ENCODE measurements at places on chromosomes 3 and 15.

GRCh38 chr3:70431911-70432310, 119.5 kb upstream of the MDFIC2 start:
- no peak for DNase-seq

GRCh38 chr15:98083203-98083910, 122.9 kb downstream of the ARRDC4 start:
- DNase-seq: no peak

- no peak for DNase-seq
Measured at GRCh38 chr3:77935418-77935817, 895.5 kb downstream of the ROBO2 start.

DNA sequence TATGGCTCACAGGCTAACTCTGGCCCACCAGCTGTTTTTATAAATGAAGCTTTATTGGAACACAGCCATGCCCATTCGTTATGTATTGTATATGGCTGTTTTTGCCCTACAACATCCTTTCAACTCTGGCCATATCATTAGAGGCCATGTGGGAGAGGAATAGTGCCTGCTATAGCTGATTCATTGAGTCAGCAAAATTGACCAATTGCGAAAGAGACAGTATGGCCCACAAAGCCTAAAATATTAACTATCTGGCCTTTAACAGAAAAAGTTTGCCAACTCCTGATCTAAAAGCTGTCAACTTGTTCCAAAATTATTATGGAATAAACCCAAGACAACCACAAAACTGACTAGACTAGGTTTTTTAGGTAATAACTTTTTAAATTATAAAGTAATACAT, 1.4 kb downstream of the NR1I2 start:
- no peak for DNase-seq

DNA sequence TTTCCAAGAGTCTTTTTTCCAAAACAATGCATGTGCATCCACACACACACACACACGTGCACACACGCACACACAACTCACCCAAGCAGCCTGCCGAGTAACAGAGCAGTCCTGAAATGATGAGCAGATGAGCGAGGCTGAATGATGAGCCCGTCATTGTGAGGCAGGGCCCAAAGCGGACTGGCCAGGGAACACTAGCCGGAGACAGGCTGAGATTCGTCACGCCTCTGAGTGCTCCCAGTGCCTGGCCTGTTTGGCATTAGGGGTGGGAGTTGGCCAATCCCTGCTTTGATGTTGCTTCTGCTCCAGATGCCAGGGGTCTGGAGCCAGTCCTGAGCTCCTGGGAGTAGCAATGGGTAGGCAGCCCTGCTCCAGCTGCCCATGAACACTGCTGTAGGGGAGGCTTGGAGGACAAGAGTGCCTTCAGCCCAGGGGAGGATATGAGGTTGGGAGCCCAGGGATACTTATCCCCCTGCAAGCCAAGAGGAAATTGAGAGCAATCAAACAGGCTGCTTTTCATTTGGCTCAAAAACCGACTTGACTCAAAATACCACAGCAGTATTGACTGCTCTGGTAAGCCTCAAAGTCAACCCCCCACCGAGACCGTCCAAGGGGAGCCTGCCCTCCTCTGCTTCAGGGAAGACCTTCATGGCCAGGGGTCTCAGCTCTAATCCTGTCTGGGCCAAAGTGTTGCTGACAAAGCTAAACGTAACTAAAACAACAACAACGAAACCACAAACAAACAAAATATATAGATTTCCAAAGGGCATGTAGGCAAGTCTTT, 22.9 kb downstream of the COLQ start:
- no peak for DNase-seq

DNA sequence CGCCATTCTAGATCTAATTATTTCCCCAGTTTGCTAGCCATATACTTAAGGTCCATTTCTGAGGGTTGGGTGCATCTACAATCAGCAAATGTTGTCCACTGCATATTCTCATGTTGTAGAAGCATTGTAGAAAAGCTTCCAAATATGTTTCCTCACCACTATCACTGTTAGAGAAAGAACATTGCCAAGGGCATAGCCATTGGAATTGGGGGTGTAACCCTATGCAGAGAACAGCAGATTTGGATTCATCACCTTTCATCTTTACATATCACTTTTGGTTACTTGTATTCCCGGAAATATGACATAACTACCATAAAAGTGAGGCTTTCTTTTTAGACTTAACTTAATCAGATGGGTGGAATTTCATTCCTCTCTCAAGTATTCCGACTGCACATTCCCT, 203.6 kb downstream of the LSAMP start:
- DNase-seq: no peak

GRCh38 chr3:152155246-152156020, 113.3 kb upstream of the MBNL1 start:
- DNase-seq: no peak

DNA sequence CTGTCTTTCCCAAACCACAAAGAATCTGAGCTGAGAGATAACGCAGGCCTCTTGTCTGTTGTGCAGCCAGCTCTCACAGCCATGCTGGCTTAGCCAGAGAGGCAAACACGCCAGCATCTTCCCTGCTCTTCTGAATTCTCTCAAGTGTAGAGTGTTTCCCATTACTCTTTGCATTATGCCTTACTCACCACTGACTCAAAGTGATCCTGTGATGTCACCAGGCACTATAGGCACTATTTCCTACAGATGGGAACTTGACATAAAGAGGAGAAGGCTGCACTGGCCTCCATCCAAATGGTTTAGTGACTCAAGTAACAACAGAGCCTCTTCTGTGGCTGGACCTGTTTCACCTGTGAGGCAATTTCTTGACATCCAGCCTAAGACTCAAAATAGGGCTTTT, 44.4 kb downstream of the PDZRN3 start:
- DNase-seq: no peak

All from ascending aorta (tissue), 2 donors.